Amniotic epithelial cell (primary cell): ENCODE measurements at places on chromosomes 1 and 21.
A peak's percentile ranks its signal among the peaks of the same experiment; 100 is the strongest.

- DNase-seq: no peak
These were observed 14.6 kb downstream of the MTX1 start for GRCh38 chr1:155223047-155223446.

GRCh38 chr1:234942879-234943506 is 185.6 kb downstream of the TOMM20 start:
- no peak for DNase-seq

- DNase-seq: peak; percentile 70
These were observed 4.3 kb downstream of the THEM4 start for GRCh38 chr1:151905070-151905442.

- DNase-seq: no peak
These were observed 37.6 kb upstream of the CLSTN1 start for GRCh38 chr1:9861360-9861759.

GRCh38 chr1:97378596-97378995 is 542.2 kb downstream of the DPYD start:
- no peak for DNase-seq

GRCh38 chr1:169200319-169200718 is 93.8 kb downstream of the ATP1B1 start:
- DNase-seq: no peak

DNA sequence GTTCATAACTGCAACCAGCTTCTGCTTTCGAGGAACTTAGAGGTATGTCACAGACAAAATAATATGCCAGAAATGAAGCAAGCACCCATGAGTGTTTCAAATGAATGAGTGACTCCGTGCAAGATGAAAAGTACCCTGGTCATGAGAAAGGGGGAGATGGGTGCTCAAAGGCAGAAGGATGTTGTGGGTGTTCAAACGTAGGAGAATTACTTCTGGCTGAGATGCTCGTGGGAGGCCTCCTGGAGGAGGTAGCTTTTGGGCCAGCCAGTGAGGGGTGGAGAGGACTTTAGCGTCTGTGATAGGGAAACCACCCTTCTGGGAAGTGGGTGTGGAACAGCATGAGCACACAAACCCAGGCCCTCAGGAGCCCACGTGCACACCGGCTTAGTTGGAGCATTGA is 113.8 kb downstream of the SYF2 start:
- no peak for DNase-seq

DNA sequence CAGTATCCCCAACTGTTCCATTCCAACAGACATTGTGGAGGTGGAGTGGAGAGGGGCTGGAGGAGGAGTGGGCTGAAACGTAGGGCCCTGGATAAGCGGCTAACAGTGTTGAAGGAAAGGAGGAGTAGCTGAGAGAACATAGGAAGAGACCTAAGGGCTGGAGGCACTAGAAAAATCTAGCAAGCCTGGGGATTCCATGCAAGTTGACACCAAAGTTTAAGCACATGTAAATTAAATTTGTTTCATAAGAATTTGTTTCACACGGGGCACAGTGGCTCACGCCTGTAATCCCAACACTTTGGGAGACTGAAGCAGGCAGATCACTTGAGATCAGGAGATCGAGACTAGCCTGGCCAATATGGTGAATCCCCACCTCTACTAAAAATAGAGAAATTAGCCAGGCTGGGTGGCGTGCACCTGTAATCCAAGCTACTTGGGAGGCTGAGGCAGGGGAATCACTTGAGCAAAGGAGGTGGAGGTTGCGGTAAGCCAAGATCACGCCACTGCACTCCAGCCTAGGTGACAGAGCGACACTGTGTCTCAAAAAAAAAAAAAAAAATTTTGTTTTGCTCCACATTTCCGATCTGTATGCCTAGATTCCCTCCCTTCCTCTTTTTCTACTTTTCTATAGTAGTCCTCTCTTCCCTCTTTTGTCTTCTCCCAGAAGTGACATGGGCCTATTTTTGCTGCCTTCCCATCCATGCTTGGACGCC is 530 bp upstream of the CD244 start:
- DNase-seq: no peak

DNA sequence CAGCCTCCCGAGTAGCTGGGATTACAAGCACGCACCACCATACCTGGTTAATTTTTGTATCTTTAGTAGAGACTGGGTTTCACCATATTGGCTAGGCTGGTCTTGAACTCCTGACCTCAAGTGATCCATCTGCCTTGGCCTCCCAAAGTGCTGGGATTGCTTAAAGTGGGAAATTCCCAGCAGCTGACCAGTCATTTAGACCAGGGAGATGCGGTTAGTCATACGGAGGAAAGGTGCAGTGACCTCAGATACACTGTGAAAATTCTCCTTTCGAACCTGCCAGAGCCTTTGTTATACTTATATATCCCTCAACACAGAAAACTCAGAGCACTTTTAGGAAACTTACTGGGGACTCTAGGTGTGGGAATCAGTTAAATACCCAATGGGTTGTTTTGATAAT is 39.6 kb downstream of the MAP10 start:
- DNase-seq: peak; percentile 64

GRCh38 chr1:8439015-8439702 is 121.2 kb downstream of the SLC45A1 start:
- peak; percentile 82 for DNase-seq

DNA sequence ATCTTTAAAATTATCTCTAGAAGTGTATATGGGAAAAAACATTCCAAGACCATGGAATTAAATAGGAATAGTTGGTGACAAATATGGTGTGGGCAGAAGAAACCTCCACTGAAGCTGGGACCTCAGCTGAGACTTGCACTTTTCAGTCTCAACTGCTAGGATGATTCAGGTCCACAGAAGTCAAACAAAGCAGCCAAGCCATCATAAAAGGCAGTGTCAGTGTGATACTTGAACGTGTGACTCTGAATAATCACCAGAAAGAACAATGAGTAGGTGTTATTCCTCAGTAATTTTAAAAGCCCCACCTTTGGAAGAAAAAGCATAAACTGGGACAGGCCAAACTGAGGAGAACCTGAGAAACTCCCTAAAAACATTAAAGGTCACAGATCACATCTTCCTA is 90.7 kb downstream of the ZNF281 start:
- DNase-seq: no peak

- DNase-seq: no peak
These were observed 60.9 kb downstream of the SLX9 start for GRCh38 chr21:45000637-45001133.

DNA sequence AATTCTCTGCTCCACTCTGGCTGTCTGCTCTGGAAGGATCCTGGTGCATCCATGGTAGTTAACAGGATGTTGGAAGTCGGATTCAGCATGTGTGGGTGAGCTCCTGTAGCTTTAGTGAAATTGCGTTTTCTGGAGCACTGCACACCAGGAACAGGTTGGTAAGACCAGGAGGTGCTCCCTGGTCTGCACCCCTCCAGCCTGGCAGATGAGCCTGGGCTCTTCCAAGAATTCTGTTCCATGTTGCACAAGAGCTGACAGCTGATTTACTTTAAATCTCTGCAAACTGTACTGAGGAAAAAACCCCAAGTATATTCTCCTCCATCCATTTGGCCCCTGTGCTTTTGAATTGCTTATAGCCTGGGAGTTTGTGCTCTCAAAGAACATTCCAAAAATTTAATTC is 33.7 kb downstream of the KCNK1 start:
- DNase-seq: no peak
